Stimulated activated CD4-positive, alpha-beta T cell treated with anti-CD3 and anti-CD28 coated beads, Interleukin-15, amount 100 ng/mL, for 1 hour (primary cell): ENCODE measurements at places on chromosomes 5 and 9.

GRCh38 chr9:137077758-137078693, 709 bp downstream of the UAP1L1 start:
- DNase-seq: peak; percentile 15

GRCh38 chr5:10590226-10590999, 26.5 kb downstream of the ANKRD33B start:
- DNase-seq: no peak

GRCh38 chr9:12956261-12956660, 181.4 kb downstream of the LURAP1L start:
- no peak for DNase-seq

DNA sequence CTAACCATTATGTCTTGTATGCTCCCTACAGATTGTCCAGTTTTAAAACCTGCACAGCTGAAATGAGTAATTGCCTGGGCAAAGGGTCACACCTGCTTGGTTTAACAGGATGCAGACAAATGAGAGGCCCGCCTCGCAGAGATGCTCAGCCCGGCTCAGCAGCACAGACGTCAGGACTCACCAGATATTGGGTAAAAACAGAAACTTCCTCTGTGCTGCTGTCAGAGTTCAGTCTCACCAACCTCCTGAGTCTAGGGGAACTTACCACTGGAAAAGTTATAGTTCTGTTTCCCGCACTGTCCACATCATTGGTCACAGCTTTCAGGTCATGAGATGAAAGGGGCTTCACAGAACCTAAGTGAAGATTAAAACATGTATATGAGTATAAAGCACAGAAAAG, 152.5 kb downstream of the ESM1 start:
- no peak for DNase-seq

DNA sequence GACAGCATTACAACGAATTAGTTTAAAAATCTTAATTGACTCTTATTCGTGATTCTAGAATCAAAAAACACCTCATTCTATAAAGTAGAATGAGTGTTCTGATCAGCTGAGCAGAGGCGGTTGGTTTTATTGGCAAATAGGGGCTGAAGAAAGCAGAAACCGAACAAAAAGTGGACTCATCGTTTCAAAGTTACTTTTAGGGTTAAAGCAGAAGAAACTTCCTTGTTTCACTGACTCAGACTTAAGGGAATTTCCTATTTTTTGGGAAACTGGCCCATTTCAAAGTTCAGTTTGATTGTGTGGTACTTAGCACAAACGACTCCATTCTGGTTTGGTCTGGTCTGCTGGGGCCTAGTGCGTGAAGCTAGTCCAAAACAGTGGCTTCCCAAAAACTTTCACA, 862 bp upstream of the NDUFB6 start:
- DNase-seq: no peak

- no peak for DNase-seq
Measured at GRCh38 chr5:32565145-32565544, 20.2 kb upstream of the SUB1 start.
